ENCODE measurements at places on chromosomes 6 and 20.

- no peaks in the 10 kb centered on the region for H3K27me3 ChIP-seq
- H3K4me1 ChIP-seq, result peaks cover 12% of the 10 kb centered on the region
- H3K36me3 ChIP-seq, result no peaks in the 10 kb centered on the region
- peak overlapping the region; percentile 52 for H3K4me3 ChIP-seq
- H3K27ac ChIP-seq, result peak overlapping the region; percentile 2
Measured at GRCh38 chr6:37783856-37784584, 35.5 kb upstream of the ZFAND3 start.

- DNase-seq, result peak; percentile 56
- H3K27me3 ChIP-seq, result peaks cover 61% of the 10 kb centered on the region
- H3K4me3 ChIP-seq, result peak overlapping the region; percentile 17
- H3K4me1 ChIP-seq, result peaks cover 5% of the 10 kb centered on the region
- no peaks in the 10 kb centered on the region for H3K36me3 ChIP-seq
- no peak overlapping the region for H3K27ac ChIP-seq
Measured at GRCh38 chr20:17227219-17227575, 357 bp downstream of the PCSK2 start.

DNA sequence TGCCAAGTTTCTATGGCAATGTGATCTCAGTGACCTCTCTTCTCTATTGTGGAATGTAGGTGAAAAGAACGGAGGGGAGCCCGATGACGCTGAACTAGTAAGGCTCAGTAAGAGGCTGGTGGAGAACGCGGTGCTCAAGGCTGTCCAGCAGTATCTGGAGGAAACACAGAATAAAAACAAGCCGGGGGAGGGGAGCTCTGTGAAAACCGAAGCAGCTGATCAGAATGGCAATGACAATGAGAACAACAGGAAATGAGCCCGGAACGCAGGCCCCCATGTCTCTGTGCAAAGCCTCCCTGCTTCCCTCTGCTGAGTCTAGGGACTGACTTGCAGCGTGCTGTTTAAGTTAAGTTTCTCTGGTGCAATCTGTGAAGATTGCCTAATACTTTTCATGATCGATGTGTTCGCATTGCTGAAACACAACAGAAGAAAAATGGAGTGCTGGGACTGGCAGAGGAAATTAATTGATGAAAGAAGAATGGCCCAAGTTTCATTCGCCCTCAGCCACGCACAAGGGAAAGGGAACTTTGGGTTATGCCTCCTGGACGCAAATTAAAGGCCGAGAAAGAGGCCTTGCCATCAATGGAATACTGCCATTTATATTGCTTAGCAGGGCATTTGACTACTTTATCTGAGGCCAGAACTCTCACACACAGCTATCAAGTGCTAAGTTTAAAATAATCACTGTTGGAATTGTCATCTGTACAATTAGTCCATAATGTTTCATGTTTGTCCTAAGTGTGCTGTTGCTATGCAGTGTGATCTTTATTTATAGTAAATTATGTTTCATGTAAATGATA, 146.4 kb downstream of the AKAP7 start:
- peaks cover 12% of the 10 kb centered on the region for H3K4me1 ChIP-seq
- peak overlapping the region; percentile 20 for H3K27ac ChIP-seq
- no peak overlapping the region for H3K4me3 ChIP-seq
- no peak for DNase-seq
- H3K27me3 ChIP-seq, result no peaks in the 10 kb centered on the region

DNA sequence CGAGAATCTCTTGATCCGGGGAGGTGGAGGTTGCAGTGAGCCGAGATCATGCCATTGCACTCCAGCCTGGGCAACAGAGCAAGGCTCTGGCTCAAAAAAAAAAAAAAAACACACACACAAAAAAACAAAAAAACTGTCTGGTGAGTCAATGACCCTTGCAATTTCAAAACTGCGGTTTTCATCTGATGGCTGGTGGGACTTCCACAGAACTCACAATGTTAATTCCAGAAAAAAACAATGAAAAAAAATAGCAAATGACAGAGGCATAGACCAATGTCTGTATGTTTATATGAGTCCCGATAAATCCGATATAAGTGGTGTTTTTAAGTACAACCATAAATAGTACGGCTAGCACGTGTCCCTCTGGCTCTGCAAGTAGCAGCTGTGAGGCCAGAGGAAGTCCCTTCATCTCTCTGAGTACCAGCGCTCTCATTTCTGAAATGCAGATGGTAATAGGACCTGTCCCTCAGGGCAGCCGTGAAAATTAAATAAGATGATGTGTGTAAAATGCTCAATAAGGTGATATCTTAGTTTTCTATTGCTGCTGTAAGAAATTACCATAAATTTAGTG, 21.9 kb upstream of the PTPN1 start:
- H3K4me1 ChIP-seq, result peaks cover 6% of the 10 kb centered on the region
- no peaks in the 10 kb centered on the region for H3K36me3 ChIP-seq
- H3K4me3 ChIP-seq, result no peak overlapping the region
- no peak for DNase-seq
- no peak overlapping the region for H3K27ac ChIP-seq

DNA sequence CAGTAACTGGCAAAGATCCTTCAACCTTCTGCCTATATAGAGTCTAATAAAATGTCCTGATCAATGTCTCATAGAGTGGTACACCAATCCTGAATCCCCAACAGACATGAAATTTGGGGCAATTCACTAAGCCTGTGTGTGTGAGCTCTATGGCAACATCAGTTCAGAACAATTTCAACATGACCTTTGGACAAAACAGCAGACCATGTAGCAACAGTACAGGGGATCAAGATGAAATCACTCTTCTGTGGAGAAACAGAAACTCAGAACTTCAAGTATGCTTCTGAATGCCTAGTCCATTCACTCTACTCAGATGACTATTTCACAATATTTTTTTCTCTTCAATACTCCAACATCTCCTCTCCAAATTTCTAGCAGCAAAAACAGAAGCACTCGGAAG, 49.1 kb upstream of the OPRM1 start:
- no peak overlapping the region for H3K4me3 ChIP-seq
- DNase-seq, result no peak
- H3K27ac ChIP-seq, result no peak overlapping the region
- H3K27me3 ChIP-seq, result no peaks in the 10 kb centered on the region

GRCh38 chr20:650281-650680, 2.7 kb downstream of the SRXN1 start:
- no peak overlapping the region for H3K4me3 ChIP-seq
- H3K27ac ChIP-seq, result no peak overlapping the region
- H3K27me3 ChIP-seq, result no peaks in the 10 kb centered on the region
- peaks cover 20% of the 10 kb centered on the region for H3K4me1 ChIP-seq
- H3K36me3 ChIP-seq, result peaks cover 26% of the 10 kb centered on the region

Data from upper lobe of right lung (tissue), 1 donor.